Fibroblast of the conjunctiva (primary cell): ENCODE measurements at places on chromosomes 5 and 9.

DNA sequence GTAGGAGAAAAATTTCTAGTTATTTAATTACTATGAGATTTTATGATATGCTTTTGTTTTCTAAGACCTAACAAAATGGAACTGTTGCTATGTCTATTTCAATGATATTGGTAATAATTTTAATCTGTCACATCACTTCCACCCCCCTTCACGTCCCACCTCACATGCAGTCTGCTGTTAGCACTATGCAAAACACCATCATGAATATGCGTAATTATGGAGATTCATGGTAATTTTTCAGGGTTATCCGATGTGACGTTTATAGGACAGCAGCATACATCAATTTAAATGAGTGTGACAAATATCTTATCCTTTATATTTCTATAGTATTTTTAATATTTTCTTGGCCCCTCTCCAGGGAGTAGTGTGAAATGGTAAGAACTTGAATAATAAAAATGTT lies 283.8 kb upstream of the TMEM161B start:
- no peak for DNase-seq

DNA sequence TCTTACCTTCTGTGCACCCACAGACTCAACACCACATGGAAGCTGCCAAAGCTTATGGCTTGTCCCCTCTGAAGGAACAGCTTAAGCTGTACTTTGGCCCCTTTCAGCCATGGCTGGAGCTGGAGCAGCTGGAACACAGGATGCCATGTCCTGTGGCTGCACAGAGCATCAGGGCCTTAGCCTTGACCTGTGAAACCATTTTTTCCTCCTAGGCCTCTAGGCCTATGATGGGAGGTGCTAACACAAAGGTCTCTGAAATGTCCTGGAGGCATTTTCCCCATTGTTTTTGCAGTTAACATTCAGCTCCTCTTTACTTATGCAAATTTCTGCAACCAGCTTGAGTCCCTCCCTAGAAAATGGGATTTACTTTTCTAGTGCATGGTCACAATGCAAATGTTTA lies 461.4 kb upstream of the TYRP1 start:
- DNase-seq = no peak

GRCh38 chr9:88733651-88734421 lies 198.9 kb downstream of the NXNL2 start:
- DNase-seq = peak; percentile 87

DNA sequence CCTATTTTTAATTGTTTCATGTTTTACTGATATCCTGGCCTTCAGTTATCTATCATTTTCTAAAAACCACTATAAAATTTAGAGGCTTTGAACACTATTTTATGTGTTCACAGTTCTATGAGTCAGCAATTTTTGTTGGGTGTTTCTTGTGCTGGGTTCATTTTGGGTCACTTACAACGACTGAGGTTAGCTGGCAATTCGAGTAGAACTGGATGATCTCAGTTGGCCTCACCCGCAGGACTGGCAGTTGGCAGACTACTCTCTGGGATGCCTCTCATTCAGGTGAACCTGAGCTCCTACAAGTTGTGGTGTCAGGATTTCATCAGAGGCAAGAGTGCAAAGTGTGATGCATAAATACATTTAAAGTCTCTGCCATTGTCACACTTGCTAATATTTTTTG lies 151.0 kb upstream of the PAPPA start:
- DNase-seq = peak; percentile 47

DNA sequence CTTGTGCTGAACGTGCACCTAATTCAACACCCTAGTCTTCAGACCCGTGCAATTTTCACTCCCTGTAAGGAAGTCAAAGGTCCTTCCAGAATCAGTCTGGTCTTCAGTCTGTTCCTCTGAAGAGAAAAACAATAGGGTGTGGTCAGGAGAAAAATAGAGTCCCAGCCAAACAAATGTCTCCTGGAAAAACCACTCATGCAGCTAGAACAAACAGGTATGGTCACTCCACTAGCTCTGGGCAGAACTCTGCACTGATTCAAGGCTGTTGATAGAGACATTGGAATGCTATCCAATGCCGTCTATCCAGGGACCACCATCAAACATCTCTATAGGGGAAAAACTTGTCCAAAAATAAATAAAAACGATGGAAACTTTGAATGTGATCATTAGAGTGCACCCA lies 81.8 kb upstream of the MAP3K1 start:
- DNase-seq = no peak

GRCh38 chr9:97365634-97366033 lies 46.3 kb upstream of the TDRD7 start:
- DNase-seq = no peak

DNA sequence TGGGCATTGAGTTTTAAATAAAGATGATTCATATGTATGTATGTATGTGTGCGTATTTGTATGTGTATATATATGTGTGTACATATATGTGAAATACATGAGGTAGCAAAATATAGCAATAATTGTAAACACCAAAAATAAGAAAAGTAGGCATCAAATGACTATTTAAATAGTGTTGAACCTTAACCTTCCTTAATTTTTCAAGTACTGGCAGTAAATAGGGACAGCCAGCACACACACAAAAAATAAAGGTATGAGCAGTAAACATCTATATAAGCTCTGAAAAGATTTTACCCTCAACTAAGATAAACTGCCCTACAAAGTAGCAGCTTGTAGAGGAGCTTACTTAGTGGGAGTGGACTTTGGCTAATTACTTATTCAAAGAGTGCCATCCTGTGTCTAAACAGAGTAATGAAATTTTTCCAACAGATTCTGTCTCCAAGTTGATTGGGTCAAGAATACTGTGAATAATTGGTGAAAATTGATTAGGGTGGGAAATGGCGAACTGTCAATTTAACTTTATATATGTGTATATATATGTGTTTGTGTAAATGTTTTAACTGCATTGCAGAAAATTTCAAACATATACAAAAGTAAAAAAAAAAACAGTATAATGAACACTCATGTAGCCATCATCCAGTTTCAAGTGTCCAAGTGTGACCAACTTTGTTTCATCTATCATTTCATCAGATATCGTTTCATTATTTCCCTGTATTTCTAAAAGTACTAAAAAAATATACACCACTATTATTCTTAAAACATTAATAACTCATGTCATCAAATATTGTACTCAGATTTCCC lies 2.0 kb upstream of the ADAMTS6 start:
- peak; percentile 71 for DNase-seq

DNA sequence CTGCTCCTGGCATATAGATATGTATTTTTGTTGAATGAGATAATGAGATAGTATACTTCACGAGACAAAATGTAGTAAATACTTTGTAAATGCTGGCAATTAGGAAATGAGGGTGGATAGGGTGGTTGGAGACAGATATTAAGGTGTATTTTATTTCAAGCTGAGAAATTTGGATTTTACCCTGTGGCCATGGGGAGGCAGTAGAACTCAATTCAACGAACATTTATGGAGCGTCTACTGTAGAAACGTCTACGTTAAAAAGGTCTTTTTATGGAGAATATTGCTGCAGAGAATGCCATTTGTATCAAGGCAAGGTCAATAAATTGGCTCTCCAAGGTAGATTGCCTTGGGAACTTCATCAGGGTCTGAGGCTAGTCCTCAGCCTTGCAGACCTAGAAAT lies 21.5 kb upstream of the RALGPS1 start:
- no peak for DNase-seq

DNA sequence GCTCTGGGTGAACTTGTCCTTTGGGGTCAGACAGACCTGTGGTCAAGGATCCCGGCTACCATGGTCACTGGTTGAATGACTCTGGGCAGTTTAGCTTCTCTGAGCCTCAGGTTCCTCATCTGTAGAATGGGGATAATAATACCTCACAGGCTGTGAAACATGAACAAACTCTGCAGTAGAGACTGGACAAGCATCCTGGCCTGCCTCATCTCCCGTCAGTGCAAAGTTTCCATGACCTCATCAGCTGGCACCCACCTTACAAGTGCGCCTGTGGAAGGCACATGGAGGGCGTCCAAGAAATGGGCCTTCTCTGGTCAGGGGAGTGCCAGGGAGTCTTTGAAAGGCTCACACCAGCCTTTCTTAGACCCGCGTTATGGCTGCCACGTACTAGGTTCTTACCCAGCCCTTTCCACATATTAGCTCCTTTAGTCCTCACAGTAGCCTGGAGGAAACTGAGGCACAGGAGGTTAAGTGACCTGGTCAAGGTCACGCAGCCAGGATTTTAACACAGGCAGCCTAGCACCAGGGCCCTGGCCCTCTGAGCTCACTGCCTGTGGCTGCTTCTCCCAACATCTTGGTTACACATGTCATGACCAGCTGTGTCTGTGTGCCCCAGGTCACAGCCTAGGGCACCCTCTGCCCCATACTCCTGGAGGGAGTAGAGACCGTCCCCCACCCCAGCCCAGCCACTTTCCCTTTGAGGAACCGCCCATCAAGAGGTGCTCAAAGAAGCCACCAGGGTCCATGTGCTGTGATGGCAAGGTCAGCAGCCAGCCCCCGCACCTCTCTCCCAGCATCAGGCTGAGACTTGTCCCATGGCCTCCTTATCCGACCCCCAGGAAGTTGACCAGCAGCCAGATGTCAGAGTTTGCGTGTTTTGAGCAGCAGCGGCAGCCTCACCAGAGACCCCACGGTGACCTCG lies 39.4 kb upstream of the RPL26L1 start:
- no peak for DNase-seq

DNA sequence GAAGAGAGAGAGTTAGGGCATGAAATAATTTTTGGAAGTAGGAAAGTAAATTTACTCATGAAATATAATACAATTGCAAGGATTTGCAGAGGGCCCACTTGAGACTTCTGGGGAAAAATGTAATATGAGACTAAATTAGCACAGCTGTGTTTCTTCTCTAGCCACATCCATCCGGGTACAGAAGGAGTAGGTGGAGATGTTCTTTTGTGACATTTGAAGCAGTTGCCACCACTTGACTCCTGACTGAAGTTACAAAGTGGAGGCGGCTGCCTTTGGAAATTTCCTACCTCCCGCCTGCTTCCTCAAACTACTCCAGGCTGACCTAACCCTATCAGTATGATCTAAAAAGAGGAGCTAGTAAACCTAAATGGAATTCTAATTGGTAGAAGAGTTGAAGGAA lies 58.1 kb upstream of the SHISAL2B start:
- peak; percentile 6 for DNase-seq

DNA sequence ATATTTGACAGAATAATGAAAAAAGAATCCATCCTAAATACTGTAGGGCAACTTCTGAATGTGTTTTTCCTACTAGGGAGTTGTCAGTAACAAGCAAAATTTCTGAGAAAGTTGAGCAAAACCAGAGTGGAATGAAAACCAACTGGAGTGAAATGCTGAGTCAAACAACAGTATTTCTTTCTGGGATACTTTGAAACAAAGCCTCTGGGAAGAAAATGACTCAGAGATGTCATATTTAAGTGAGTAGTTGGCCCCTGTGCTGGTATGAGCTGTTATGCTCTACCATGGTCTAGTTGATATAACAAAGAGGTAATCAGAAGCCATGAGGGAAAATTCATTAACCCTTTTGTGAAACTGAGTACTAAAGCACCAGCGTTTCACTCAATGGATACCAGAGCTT lies 372.1 kb upstream of the C9orf72 start:
- no peak for DNase-seq

- no peak for DNase-seq
Measured at GRCh38 chr5:2453781-2454180, 297.7 kb downstream of the IRX2 start.

- no peak for DNase-seq
Measured at GRCh38 chr5:73437777-73438644, 10.6 kb downstream of the FOXD1 start.
